Endothelial cell of umbilical vein (primary cell): ENCODE measurements at places on chromosomes 3 and 15. TPM values are rescaled to one million over a fixed set of nuclear protein-coding genes. Genes with fewer than 3 reads are reported as not detected.

DNA sequence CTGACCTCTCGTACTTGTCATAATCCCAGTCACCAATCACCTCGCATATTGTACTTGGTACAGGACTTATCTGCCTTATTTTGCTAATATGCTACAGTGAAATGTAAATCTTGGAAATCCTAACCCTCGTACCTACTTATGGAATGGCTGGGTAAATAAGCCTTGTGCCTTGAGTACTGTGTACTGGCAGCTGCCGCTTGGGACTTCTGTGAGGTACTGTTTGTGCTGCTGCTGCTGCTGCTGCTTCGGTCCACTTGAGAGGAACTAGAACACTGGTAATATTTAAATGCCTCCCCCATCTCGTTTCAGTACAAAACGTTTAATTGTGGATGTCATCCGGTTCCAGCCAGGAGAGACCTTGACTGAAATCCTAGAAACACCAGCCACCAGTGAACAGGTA is 42.5 kb upstream of the CRTC3 start:
- H3K27me3 ChIP-seq: no peaks in the 10 kb centered on the region
- peaks cover 60% of the 10 kb centered on the region for H3K36me3 ChIP-seq
- no peaks in the 10 kb centered on the region for H3K4me1 ChIP-seq
- H3K4me3 ChIP-seq: no peak overlapping the region
- no peak overlapping the region for H3K27ac ChIP-seq

DNA sequence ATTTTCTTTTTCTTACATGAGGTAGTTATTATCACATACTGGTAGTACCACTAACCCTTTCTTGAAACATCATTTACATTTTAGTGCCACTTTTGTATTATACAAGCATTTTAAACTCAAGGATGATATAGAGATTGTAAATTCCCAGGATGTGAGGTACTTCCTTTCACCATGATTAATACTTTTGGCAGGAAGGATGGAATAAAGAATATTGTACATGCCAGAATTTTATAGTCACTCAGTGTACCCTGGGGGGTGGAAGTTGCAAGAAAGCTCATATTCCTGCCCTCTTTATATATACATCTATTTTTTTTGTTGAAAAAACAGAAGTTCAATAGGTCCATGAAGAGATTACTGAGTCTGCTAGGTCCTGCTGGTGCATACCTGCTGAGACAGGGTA is 141.0 kb upstream of the PLSCR5 start:
- H3K36me3 ChIP-seq: no peaks in the 10 kb centered on the region
- H3K27me3 ChIP-seq: no peaks in the 10 kb centered on the region
- peak; percentile 68 for DNase-seq
- H3K4me3 ChIP-seq: no peak overlapping the region
- peak overlapping the region; percentile 76 for H3K27ac ChIP-seq

DNA sequence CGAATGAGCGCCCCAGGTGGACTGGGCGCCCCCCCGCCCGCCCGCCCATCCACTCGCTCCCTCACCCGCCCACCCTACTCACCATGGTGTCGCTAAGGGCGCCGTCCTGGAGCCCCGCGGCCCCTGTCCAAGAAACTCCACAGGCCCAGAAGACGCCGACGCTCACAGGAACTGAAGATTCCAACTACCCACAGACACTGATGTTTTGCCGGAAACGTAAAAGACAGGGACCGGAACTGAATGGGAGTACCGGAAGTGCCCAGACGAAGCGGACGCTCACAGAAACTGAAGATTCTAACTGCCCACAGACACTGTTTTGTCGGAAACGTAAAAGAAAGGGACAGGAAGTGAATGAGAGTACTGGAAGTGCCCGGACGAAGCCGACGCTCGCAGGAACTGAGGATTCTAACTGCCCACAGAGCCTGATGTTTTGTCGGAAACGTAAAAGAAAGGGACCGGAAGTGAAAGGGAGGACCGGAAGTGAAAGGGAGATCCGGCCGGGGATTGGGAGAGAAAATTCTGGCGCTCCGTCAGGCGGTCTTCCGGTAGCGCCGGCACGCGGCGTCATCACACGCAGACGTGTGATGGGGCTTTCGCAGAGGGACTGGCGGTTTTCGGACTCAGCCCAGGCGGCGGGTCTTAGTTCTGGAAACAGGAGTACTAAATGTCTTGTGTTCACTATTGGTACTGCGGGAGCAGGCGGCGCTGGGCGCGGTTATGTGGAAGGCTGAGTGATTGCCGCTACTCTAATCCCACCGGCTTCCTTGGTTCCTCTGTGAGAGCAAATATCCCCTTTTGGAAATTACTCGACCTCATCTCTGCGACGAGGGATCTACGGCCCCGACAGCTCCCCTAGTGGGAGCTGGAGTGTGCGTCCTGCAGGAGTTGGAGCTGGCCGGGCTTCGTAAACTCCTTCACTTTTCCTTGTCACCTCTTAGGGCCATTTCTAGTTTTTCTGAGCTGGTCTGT is at the start of gene ISY1:
Gene ISY1 (minus strand): TSS at position 173 of the 969 bp plus-strand sequence. CDS start 88 bp downstream, at position 85.
- peak; percentile 95 for DNase-seq
- peak within 1 kb of the TSS; percentile 99 for H3K4me3 ChIP-seq
- H3K27ac ChIP-seq: peak within 1 kb of the TSS; percentile 86
- H3K4me1 ChIP-seq: peaks cover 19% of the 10 kb centered on the region
- peaks cover 8% of the 10 kb centered on the region for H3K36me3 ChIP-seq
- no peaks in the 10 kb centered on the region for H3K27me3 ChIP-seq

- peaks cover 84% of the 10 kb centered on the region for H3K4me1 ChIP-seq
- no peak for DNase-seq
- H3K36me3 ChIP-seq: peaks cover 35% of the 10 kb centered on the region
- no peak overlapping the region for H3K27ac ChIP-seq
These were observed 10.5 kb downstream of the WWTR1 start for GRCh38 chr3:149647285-149647684.

DNA sequence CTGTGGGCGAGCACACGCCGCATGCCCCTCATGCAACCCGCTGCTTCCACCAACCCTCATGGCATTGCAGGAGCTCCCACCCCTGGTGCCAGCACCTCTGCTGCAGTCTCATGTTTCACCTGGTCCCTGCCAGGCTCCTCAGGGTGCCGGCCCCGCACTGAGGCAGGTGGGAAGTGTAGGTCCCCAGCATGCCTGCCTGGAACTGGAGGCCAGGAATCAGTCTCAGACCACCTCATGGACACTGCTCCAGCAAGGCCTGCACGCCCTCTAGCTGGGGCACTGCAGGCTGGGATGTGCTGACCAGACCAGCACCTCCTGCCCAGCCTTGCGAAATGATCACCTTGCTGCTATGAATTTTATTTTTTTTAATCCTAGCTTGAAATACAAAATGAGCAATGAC is 39.1 kb downstream of the OCA2 start:
- H3K36me3 ChIP-seq: no peaks in the 10 kb centered on the region
- no peak for DNase-seq
- no peak overlapping the region for H3K27ac ChIP-seq
- no peaks in the 10 kb centered on the region for H3K4me1 ChIP-seq

GRCh38 chr3:14126017-14126886 is 1.4 kb downstream of the TMEM43 start:
- H3K4me3 ChIP-seq: no peak overlapping the region
- H3K36me3 ChIP-seq: peaks cover 1% of the 10 kb centered on the region

- no peak for DNase-seq
- H3K27ac ChIP-seq: no peak overlapping the region
- no peak overlapping the region for H3K4me3 ChIP-seq
- H3K36me3 ChIP-seq: no peaks in the 10 kb centered on the region
- H3K4me1 ChIP-seq: no peaks in the 10 kb centered on the region
These were observed 51.8 kb downstream of the ATP2B2 start for GRCh38 chr3:10453431-10454163.

DNA sequence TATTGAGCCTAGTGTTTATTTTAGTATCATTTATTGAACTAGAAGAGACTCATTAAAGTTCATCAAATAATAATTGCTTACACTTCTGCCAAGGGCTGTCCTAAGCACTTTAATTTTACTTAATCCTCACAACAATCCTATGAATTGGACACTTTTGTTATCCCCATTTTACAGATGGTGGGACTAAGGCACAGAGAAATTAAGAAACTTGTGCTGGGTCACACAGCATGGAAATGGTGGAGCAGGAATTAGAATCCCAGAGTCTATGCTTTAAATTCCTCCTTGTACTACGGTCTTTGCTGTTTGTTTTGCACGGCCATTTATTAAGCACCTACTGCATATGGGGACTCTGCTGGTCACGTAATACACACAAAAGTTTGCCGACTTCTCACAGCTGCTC is 7.9 kb downstream of the ATP2B2 start:
- H3K4me1 ChIP-seq: no peaks in the 10 kb centered on the region
- no peak overlapping the region for H3K4me3 ChIP-seq
- no peaks in the 10 kb centered on the region for H3K27me3 ChIP-seq
- no peak overlapping the region for H3K27ac ChIP-seq

DNA sequence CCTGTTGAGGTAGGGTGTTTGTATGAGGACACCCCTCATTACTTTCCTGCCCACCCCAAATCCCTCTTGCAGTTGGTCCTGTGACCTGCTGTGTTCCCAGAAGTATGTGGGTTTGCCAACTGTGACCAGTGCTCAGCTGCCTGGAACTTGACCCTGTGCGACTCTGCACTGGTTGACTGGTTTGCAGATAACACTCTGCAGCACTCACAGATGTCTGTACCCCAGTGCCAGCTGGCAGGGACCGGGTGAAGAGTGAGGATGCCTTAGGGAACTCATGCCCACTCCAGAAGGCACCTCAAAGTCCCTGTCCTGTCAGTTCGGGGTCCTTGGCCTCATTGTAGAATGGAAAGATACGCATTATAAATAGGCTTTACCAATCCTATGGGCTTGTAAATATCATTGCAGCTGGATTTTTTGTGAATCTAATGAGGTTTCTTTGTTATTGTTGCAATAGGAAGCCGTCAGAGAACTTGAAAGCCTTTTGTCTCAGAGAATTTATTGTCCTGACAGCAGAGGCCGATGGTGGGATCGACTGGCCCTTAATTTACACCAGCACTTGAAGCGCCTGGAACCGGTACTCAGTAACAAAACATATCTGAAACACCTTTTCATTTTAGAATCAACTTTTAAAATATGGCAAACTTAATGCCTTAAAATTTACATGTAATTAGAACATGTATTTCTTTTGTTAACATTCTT is 18.2 kb downstream of the FAN1 start:
- no peak overlapping the region for H3K4me3 ChIP-seq
- peak overlapping the region; percentile 60 for H3K27ac ChIP-seq
- H3K36me3 ChIP-seq: peaks cover 5% of the 10 kb centered on the region
- H3K27me3 ChIP-seq: no peaks in the 10 kb centered on the region

GRCh38 chr3:172946061-172946460 is 195.0 kb downstream of the SPATA16 start:
- H3K4me1 ChIP-seq: no peaks in the 10 kb centered on the region
- no peak overlapping the region for H3K4me3 ChIP-seq
- no peak overlapping the region for H3K27ac ChIP-seq
- no peak for DNase-seq
- H3K27me3 ChIP-seq: no peaks in the 10 kb centered on the region
- H3K36me3 ChIP-seq: no peaks in the 10 kb centered on the region

DNA sequence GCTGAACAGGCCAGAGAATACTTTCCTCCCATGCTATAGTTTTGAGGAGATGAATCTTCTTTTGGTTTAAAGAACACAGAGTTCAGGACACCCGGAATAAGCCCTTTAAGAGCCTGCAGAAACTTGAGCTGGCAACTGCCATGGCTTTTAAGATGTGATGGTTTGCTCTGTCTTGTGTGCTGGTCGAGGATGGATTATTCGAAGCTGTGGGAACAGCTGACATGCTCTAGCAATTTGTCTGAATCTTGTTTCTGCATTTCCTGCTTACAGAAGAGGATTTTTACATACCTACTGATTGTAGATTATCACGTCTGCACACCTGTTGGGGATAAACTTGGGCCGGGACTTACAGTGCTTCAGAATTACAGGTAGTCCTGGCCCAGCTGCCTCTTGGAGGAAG is 396.9 kb downstream of the LRTM1 start:
- H3K36me3 ChIP-seq: no peaks in the 10 kb centered on the region
- no peaks in the 10 kb centered on the region for H3K4me1 ChIP-seq
- no peak overlapping the region for H3K27ac ChIP-seq
- H3K4me3 ChIP-seq: no peak overlapping the region

DNA sequence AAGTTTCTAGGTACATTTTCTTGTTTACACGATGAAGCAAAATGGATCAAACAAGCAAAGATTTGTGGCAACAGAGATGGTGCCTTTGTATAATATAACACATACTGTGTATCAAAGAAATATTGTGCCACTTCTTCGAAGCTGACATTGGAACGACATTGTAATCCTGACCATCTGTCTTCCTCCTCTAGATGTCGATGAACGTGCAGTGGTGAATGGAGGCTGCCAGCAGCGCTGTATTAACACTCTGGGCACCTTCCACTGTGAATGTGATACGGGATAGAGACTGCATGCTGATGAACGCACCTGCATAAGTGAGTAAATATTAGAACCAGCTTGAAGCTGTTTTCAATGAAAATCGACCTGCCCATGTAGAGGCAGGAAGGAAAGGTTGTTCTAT is 613.3 kb upstream of the GOLIM4 start:
- H3K27me3 ChIP-seq: no peaks in the 10 kb centered on the region
- H3K36me3 ChIP-seq: no peaks in the 10 kb centered on the region
- no peak for DNase-seq
- H3K4me3 ChIP-seq: no peak overlapping the region
- no peak overlapping the region for H3K27ac ChIP-seq

- H3K36me3 ChIP-seq: no peaks in the 10 kb centered on the region
- no peaks in the 10 kb centered on the region for H3K27me3 ChIP-seq
- H3K4me1 ChIP-seq: peaks cover 57% of the 10 kb centered on the region
- H3K27ac ChIP-seq: peak overlapping the region; percentile 94
- no peak overlapping the region for H3K4me3 ChIP-seq
These were observed 16.9 kb downstream of the ABHD2 start for GRCh38 chr15:89105147-89105546.

GRCh38 chr15:36642311-36642710 is 62.9 kb downstream of the CDIN1 start:
- no peaks in the 10 kb centered on the region for H3K36me3 ChIP-seq
- H3K4me1 ChIP-seq: no peaks in the 10 kb centered on the region
- no peak overlapping the region for H3K27ac ChIP-seq
- H3K27me3 ChIP-seq: no peaks in the 10 kb centered on the region

DNA sequence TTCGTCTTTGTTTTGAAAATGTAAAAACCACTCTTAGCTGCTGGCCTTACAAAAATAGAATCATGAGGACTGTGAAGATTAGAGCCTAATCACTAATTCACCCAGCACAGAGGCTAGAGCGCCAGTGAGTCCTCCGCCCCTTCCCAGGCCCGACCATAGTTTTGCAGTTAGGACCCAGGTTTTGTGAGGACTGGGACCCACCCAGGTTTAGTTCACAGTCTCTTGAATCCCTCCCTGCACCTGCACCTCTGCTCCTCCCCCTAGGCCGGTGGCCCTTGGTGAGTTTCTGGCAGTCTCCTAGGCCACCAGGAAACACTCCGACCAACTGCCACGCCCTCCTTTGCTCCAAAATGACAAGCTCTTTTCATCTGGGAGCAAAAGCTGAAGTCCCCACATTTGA is 136.0 kb upstream of the CCDC54 start:
- H3K27me3 ChIP-seq: no peaks in the 10 kb centered on the region
- H3K27ac ChIP-seq: no peak overlapping the region
- peaks cover 3% of the 10 kb centered on the region for H3K4me1 ChIP-seq
- no peaks in the 10 kb centered on the region for H3K36me3 ChIP-seq

- no peak for DNase-seq
- no peaks in the 10 kb centered on the region for H3K4me1 ChIP-seq
- H3K27me3 ChIP-seq: no peaks in the 10 kb centered on the region
These were observed 762.8 kb downstream of the VGLL3 start for GRCh38 chr3:86228101-86228500.

The SCAANT1 gene
- not detected in 2 replicates for total RNA-seq

The ITIH4 gene
- total RNA-seq: 0.60 and 2.4 TPM in 2 replicates

The CAMKV gene
- not detected in 2 replicates for total RNA-seq

The NANOGP8 gene
- total RNA-seq: not detected in 2 replicates

The MESP1 gene
- 1.0 and 1.7 TPM in 2 replicates for total RNA-seq

The BOC gene
- not detected in 2 replicates for total RNA-seq

The ST3GAL6 gene
- 17.7 and 35.9 TPM in 2 replicates for total RNA-seq

The SPATA12 gene
- total RNA-seq: 0.14 TPM in 1 of 2 replicates, not detected in the other
